Thyroid gland (tissue), 4 donors: ENCODE measurements at places on chromosomes 16 and 17. TPM values are rescaled to one million over a fixed set of nuclear protein-coding genes. Genes with fewer than 3 reads are reported as not detected.

- DNase-seq = no peak
Observed at GRCh38 chr17:21301593-21302550, 17.4 kb downstream of the MAP2K3 start.

DNA sequence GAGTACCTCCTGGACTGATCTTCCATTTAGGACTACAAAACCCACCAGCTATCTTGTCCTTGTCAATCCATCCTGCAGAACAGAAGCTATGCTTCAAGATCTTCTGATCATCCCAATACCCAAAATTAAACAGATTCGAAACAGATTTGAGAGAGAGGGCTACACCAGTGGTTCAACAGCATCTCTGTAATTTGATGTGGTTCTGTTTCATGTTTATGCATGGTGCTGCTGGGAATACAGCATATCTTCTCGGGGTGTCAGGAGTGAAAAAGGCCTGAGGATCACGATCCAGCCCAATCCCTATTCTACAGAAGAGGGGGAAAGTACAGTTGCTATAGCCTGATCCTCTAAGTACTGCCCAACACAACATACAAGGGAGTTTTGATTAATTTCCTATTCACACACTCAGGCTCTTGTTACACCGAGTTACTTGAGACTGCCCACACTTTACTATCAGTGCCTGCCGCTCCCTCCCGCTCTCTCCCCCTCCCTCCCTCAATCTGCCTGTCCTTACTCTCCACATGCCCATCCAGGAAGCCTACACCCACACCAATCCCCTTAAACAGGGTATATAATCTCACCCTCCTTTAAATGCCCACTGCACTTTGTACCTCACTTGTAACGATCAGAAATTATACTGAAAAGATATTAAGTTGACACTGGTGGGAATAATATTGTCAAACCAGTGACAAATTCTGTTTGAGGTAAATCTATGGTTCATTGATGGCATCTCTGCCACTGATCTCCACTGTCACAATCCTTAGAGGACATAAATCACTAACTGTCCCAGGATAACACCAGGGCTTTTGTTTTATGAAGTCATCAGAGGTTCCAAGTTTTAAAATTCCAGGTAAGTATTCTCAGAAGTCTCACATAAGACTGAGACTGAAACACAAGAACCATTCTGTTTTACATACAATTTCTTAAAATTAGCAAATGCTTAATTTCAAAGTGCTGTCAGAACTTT, 89.3 kb upstream of the PLEKHM1 start:
- no peak for DNase-seq

DNA sequence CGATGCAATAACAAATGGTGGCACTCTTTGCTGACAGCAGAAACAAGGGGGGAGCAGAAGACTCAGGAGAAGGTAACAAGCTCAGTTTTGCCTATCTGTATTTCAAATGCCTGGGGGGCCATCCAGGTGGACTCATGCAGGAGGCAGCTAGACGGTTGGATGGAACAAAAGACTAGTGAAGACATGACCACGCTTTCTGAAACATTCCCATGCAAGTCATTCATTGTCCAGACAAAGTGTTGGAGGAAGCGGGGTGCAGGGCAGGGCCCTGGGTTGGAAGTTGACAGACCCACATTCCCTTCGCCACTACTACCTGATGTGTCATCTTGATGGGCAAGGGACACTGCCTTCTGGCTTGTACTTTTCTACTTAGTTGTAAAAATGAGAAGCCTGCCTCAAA, 29.8 kb upstream of the CRYBA1 start:
- no peak for DNase-seq

- DNase-seq = no peak
Observed at GRCh38 chr17:83155128-83156121, 76.0 kb downstream of the METRNL start.

GRCh38 chr17:65292430-65292829, 155.3 kb downstream of the RGS9 start:
- DNase-seq = no peak

GRCh38 chr17:14737984-14738651, 437.2 kb downstream of the HS3ST3B1 start:
- no peak for DNase-seq

- DNase-seq = no peak
Observed at GRCh38 chr16:72475688-72476087, 303.7 kb upstream of the PMFBP1 start.

DNA sequence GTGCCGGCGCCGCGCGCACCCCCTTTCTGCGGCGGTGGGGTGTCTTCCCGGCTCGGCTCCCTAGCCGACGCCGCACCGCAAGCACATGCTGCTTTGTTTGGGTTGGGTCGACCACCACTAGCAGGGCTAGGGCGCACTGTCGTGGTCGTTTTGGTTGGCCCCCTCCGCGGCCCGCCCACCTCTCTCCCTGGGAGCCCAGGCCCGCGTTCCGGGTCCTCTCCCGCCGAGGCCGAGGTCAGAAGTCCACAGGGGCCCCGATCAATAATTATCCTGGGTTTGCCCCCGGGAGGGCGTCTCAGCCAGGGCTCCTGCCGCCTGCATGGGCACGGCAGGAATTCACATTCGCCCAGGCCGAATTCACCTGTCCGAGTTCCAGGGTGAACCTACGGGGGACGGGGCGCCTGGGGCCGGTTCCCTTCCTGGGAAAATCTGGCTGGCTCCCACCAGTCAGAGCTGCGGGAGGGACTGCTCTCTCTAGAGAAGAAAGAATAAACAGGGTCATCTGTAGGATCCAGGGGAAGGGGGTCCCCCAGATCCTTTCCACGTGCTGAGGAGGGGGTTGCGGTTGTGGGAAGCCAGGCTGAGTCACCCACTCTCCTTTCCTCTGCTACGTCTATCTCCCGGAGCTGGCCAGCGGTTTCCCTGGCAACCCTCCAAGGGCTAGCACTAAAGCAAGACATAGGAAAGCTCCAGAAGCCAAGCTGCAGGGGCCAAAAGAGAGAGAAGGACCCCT, 584 bp upstream of the STAT5B start:
- DNase-seq = peak; percentile 81

Gene BRD7
- 41.4 TPM for total RNA-seq

Gene TCAP
- total RNA-seq = 1.3 TPM

- no peak for DNase-seq
Observed at GRCh38 chr17:67511804-67512203, 134.7 kb downstream of the PITPNC1 start.

Gene CIBAR2
- total RNA-seq = not detected

Gene TK1
- total RNA-seq = 1.1 TPM

Gene C16orf54
- 0.33 TPM for total RNA-seq

GRCh38 chr16:23729503-23730424, 16.7 kb upstream of the ERN2 start:
- DNase-seq = no peak

- peak; percentile 48 for DNase-seq
Observed at GRCh38 chr16:86519649-86520316, 9.5 kb downstream of the FOXF1 start.

- DNase-seq = peak; percentile 11
Observed at GRCh38 chr16:78684030-78684611, 584.7 kb downstream of the WWOX start.

Gene MYH1
- total RNA-seq = not detected

Gene TBX21
- 2.9 TPM for total RNA-seq

Gene CHST4
- total RNA-seq = not detected

DNA sequence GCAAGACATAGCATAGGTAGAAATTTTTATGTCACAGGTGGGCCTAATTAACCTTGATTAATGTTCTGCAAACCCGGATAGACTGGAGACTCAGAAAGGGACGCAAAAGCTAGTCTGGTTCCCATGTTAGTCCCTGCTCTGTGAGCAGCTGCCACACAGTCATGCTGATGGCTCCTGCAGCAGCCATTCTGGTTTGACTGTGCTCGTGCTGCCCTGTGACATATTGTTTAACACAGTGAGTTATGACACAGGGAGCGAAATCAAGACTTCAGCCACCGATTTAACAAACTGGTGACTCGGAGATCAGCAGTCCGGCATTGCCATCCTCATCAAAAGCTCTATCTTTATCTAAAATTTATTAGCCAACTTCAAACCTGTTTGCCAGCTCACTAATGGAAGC, 169.8 kb downstream of the WWOX start:
- no peak for DNase-seq

Gene PPP1R27
- not detected for total RNA-seq

DNA sequence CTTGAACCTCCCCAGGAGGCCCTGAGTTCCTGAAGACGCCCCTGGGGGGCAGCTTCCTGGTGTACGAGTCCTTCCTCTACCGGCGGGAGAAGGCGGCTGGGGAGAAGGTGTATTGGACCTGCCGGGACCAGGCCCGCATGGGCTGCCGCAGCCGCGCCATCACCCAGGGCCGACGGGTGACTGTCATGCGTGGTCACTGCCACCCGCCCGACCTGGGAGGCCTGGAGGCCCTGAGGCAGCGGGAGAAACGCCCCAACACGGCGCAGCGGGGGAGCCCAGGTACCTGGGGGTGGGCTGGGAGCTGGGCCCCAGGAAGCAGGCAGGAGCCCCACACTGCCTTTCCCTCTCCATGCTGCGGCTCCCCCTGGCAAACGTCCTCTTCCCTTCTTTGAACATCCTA, 22.0 kb downstream of the FLYWCH1 start:
- DNase-seq = no peak

- DNase-seq = no peak
Observed at GRCh38 chr16:3625911-3626732, 14.7 kb upstream of the SLX4 start.

DNA sequence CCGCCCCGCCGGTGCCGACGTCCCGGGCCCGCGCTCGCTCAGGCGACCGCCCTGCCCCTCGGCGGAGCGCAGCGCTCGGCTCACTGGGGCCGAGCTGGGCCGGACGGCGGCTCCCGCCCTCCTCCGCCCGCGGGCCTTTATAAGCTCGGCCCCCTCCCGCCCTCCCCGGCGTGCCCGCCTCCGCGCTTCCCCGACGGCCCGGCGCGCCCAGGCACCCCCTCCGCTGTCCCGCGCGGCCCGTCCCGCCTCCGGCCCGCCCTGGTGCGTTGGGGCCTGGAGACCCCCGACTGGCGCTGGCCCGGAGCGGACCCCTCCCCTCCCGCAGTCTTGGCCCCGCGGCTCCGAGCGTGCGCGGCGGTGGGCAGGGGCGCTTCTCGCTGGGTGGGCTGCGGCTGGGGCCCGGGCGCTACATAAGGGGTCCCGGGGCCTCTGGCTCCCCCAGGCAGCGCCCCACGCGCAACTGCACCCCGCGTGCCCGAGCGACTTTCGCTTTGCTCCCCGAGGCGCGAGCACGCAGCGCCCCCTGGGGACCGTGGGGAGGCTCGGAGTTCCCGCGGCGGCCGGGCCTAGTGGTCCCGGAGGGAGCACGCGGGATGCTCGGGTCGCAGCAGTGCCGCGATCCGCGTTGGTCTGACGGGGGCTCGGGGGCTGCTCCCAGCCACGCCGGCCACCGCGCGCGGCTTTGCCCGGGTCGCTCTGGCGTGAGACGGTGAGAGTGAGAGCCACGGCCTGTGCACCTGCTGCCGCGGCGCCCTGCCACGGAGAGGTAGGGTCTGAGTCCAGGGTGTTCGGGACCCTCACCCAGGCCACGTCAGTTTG, at the start of gene PIEZO1:
Gene PIEZO1 (minus strand): TSS at position 115 of the 819 bp plus-strand sequence. CDS start 256 bp downstream, outside the sequence.
- peak; percentile 73 for DNase-seq

DNA sequence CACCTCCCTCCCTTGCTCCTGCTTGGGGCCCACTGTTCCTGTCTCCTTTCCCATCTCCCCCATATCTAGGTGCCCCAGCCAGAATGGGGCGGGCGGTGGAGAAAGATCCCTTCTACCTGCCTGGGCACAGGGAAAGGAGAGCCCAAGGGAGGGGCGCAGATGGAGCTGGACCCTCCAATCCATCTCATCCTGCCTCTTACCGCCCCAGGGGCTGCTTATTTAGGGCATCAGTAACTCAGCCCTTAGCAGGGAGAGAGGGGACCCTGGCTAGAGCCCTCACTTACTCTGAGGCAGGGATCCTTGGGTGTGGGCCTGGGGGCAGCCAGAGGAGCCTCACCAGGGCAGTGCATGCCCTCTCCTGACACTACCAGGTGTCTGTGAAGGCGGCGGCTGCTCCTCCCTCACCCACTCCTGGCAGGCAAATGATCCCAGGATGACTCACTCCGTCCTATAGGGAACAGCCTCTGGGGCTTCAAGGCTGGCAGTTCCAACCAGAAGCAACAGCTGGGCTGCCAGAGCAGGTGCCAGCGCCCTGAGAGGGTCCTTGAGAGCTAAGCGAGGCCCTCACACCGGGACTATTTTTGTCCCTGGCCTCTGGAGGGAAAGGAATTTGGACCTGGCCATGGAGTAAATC, 16.3 kb upstream of the BCAR1 start:
- peak; percentile 98 for DNase-seq

Gene SRCIN1
- 0.54 TPM for total RNA-seq

GRCh38 chr17:68456339-68457167, 743 bp downstream of the WIPI1 start:
- peak; percentile 89 for DNase-seq

DNA sequence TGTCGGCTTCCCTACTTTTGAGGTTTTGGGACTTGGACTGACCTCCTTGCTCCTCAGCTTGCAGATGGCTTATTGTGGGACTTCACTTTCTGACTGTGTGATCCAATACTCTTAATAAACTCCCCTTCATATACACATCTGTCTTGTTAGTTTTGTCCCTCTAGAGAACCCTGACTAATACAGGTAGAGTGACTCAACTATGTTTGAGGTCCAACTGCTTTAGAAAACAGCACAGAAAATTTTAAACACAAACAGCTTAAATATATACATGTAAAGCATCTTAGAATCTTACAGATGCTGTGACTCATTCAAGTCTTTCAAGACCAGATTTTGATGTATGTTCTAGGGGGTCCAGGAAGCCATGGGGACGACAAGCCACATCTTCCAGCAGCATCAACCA, 11.7 kb downstream of the SDK2 start:
- no peak for DNase-seq

DNA sequence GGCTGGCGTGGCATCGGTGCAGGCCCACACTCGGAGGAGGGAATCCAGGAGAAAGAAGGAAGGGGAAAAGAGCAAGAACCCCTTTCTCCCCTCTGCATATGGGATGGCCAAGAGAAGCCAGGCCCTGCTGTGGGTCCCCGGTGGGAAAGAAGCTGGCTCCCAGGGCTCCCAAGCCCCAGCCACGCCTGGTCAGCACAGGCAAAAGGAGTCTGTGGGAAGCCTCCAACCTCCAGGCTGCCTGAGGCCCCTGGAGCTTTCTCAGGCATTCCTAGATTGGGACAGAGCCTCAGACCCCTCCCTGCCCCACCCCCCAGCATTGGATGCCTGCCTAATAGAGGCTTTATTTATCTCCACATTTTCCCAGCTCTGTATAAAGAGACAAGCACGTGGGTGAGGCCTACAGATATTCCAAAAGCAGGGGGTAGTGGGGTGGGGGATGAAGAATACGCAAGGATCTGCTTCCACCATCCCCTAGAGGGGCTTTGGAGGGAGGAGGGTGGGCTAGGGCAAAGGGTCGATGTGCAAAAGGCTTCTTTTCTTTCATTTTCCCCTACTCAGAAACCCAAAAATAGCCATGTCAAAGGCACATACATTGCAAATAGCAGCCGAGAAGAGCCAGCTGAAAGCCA, 56.4 kb downstream of the MPRIP start:
- no peak for DNase-seq

- DNase-seq = no peak
Observed at GRCh38 chr16:79988721-79989220, 388.2 kb upstream of the MAF start.

Gene CDK5RAP3
- total RNA-seq = 221 TPM
